ENCODE measurements at places on chromosomes 3 and 15. TPM values are rescaled to one million over a fixed set of nuclear protein-coding genes. Genes with fewer than 3 reads are reported as not detected.

DNA sequence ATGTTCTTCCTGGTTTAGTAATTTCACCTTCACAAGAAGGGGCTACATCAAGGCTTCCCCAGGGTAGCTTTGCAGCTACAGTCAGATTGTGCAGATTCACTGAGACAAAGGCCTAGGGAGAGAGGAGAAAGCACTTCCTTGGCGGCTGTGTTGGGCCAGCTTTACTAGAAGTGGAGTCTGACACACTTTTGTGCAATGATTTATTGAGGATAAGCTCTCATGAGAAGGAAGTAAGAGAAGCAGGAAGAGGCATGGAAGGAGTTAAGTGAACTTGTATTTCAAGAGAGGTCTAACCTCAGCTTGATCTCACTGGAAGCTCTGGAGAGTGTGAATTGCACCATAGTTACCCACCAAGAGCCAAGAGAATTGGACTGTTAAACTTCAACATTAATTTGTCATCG is 78.9 kb downstream of the TGFBR2 start:
- no peak for DNase-seq
- peaks cover 12% of the 10 kb centered on the region for H3K4me1 ChIP-seq
- peaks cover 5% of the 10 kb centered on the region for H3K36me3 ChIP-seq

DNA sequence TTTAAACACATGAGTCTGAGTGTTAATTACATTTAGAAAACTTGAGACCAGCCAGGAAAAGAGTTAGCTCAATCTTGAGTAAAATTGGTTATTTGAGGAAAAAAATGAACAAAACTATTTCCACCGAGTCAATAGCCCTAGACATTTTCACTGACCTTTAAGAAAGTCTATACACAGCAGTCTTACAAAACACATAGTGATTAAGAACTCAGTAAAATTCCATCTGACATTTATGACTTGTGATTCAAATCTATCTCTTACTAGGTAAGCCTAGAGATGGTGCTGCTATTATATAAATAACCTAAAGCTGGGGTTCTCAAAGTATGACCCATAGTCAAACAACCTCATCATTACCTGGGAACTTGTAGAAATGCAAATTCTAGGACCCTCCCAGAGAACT is 109.1 kb upstream of the COL8A1 start:
- H3K27ac ChIP-seq: no peak overlapping the region
- H3K36me3 ChIP-seq: no peaks in the 10 kb centered on the region
- H3K4me3 ChIP-seq: no peak overlapping the region
- no peaks in the 10 kb centered on the region for H3K27me3 ChIP-seq
- peaks cover 4% of the 10 kb centered on the region for H3K4me1 ChIP-seq
- no peak for DNase-seq

DNA sequence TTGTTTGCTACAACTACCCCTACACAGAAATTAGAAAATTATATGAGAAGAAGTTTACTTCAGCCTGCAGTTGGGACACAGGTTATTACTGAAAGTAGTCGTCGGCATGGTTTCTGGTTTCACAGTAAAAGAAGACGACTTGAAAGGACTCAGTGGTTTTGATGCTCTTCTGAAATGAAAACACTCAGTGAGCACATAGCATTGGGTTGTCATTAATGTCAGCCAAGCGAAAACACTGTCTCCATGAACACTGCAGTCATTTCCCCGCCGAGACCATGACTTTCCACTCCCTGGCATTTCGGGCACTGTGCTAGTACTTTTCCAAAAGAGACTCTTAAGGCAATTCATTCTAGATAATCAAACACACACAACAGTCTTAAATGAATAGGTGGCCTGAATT is 69.2 kb upstream of the ICE2 start:
- H3K36me3 ChIP-seq: no peaks in the 10 kb centered on the region
- DNase-seq: no peak
- H3K27me3 ChIP-seq: no peaks in the 10 kb centered on the region
- no peak overlapping the region for H3K27ac ChIP-seq

Gene LEKR1
- not detected for polyA plus RNA-seq

Measured in aorta (tissue), 5 donors.